ENCODE measurements at places on chromosomes 13 and 19. TPM values are rescaled to one million over a fixed set of nuclear protein-coding genes. Genes with fewer than 3 reads are reported as not detected.
A peak's percentile ranks its signal among the peaks of the same experiment; 100 is the strongest.

- peaks cover 12% of the 10 kb centered on the region for H3K4me1 ChIP-seq
- no peak for DNase-seq
- H3K4me3 ChIP-seq: no peak overlapping the region
- H3K27me3 ChIP-seq: peaks cover 8% of the 10 kb centered on the region
These were observed 84.0 kb upstream of the TDRD3 start for GRCh38 chr13:60312851-60313505.

DNA sequence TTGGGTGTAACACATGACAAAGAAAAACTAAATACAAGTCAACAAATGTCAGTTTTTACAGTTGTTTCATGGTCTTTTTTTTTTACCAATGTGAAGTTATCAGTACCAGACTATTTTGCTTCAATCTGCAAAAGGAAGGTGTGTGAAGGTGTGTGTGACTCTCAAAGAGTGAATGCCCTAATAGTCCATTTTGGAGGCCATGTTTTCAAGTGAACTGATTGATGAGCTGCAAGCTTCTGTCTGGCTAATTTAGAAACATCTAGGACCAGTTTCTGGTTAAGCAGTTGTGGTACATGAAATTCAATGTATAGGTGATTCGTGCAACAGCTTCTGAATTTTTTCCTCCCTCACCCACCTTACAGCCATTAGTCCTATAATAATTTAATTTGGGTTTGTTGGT lies 16.1 kb downstream of the KLF5 start:
- H3K27ac ChIP-seq: no peak overlapping the region
- no peak for DNase-seq
- peaks cover 2% of the 10 kb centered on the region for H3K36me3 ChIP-seq

DNA sequence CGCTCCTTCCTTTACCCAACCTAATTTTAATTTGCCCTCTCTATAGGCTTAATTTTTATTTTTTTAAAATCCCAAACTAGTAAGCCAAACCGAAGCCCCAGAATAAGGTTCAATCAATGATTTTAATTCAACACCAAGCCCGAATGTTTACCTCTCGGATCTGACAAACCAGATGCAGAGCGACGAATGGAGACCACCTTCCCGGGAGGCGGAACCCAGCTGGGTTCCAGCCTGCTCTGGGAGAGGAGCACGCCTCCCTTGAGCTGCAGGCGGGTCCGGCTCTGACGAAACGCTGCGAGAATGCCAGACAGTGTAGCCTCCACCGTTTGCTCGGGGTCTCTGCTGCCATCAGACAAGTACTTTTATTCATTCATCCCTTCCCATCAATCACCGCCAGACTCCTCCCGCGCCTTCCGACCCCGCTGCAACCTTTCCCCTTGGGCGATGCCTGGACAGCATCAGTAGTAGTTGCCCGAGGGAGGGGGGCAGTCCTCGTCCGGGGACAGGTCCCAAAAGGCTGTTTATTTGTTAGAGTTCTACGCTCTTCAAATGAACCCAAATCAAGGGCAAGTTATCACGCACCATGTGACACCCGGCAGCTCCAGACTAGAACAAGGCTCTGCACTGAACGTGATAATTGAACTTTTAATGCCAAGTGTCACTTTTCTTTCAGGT lies 752 bp upstream of the EDNRB start:
- no peak for DNase-seq
- H3K4me3 ChIP-seq: no peak overlapping the region
- H3K4me1 ChIP-seq: peaks cover 8% of the 10 kb centered on the region

DNA sequence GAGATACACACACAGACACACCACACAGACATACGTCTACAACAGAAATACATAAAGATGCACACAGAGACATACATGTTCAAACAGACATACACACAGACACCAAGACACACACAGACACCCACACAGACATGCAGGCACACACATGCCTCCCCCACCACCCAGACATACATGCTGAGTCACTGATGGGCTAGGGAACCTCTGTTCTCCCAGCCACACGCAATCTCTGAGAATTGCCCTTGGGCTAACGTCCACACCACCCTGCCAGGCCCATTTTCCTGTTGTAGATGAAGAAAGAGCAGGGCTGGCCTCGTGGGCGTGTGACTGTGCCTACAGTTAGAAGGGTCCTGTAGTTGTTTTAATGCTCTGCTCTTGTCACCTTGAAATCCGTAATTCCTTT lies 261.9 kb downstream of the KCNRG start:
- no peaks in the 10 kb centered on the region for H3K36me3 ChIP-seq
- H3K4me1 ChIP-seq: no peaks in the 10 kb centered on the region
- H3K27ac ChIP-seq: no peak overlapping the region
- H3K4me3 ChIP-seq: no peak overlapping the region
- DNase-seq: no peak

DNA sequence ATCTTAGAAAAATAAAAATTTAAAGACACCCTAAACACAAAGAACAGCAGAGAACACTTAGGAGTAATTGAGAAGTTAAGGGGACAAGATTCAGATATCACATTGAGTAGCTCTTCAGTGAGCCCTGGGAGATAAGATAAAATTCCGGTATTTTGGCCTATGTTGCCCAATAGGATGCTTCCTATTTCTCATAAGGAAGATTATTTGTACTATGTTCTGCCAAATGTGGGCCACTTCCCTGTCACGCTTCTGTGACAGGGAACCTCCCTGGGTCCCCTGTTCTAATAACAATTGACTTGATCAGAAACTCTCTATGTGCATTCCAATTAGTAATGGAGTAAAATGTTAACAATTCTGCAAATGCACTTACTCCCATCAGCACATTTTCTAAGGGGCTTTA lies 310.7 kb downstream of the MYO16 start:
- H3K4me3 ChIP-seq: no peak overlapping the region
- DNase-seq: no peak
- no peak overlapping the region for H3K27ac ChIP-seq
- H3K27me3 ChIP-seq: peaks cover 9% of the 10 kb centered on the region
- H3K4me1 ChIP-seq: no peaks in the 10 kb centered on the region

DNA sequence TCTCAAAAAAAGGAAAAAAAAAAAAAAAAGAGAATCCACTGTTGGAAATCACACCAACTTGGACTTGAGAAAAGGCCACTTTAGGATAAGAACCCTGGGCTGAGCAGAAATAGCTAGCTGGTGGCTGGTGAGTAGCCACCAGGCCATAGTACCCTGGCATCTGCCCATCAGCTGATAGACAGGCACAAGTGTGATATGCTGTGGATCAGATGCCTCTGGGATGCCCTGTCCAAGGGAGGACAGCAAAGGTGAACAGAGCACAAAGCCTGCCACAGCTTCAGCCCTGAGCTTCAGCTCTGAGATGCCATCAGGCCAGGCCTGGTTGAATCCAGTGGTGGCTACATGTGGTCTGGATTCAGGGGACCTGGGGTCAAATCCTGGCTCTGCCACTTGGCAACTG lies 8.7 kb downstream of the SIRT2 start:
- no peak overlapping the region for H3K27ac ChIP-seq
- peaks cover 8% of the 10 kb centered on the region for H3K36me3 ChIP-seq
- no peaks in the 10 kb centered on the region for H3K27me3 ChIP-seq
- no peaks in the 10 kb centered on the region for H3K4me1 ChIP-seq
- no peak overlapping the region for H3K4me3 ChIP-seq

DNA sequence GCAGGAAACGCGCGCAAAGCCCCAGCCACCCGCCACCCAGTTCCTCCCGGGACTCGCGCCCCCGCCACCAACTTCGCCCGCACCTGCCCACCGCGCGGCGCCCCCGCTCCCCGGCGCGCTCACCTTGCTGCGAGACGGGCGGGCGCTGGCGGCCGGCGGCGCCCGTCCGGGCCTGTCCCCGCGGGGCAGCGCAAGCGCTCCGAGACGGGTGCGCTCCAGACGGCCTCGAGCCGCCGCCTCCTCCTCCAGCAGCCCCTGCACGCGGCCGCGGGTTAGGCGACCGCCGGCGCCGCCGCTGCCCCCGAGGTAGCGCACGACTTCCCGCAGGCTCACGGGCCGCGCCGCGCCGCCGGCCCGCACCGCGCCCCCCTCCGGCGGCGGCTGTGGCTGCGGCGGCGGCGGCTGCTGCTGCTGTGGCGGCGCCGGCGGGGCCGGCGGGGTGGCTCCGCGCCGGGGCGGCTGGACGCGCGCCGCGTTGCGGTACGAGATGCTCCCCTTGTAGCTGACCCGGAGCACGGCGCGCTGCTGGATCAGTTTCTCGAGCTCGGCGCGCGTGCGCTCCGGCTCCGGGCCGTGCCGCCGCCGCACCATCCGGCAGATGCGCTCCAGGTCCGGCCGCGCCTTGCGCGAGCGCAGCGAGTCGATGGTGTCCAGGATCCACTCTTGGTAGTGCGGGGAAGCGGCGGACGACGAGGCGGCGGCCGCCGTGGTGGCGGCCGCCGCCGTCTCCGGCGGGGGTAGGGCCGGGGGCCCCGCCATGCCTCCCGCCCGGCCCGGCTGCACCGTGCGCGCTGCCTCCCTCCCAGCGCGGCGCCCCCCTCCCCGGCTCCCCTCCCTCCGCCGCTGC lies 666 bp downstream of the SAMD1 start:
- peak; percentile 20 for DNase-seq
- H3K4me1 ChIP-seq: peaks cover 16% of the 10 kb centered on the region
- no peaks in the 10 kb centered on the region for H3K27me3 ChIP-seq
- peak overlapping the region; percentile 87 for H3K27ac ChIP-seq
- peaks cover 35% of the 10 kb centered on the region for H3K36me3 ChIP-seq

- no peaks in the 10 kb centered on the region for H3K36me3 ChIP-seq
- no peak for DNase-seq
- H3K4me1 ChIP-seq: no peaks in the 10 kb centered on the region
- H3K4me3 ChIP-seq: no peak overlapping the region
- H3K27ac ChIP-seq: no peak overlapping the region
These were observed 192.8 kb downstream of the TM9SF2 start for GRCh38 chr13:99693852-99694611.

DNA sequence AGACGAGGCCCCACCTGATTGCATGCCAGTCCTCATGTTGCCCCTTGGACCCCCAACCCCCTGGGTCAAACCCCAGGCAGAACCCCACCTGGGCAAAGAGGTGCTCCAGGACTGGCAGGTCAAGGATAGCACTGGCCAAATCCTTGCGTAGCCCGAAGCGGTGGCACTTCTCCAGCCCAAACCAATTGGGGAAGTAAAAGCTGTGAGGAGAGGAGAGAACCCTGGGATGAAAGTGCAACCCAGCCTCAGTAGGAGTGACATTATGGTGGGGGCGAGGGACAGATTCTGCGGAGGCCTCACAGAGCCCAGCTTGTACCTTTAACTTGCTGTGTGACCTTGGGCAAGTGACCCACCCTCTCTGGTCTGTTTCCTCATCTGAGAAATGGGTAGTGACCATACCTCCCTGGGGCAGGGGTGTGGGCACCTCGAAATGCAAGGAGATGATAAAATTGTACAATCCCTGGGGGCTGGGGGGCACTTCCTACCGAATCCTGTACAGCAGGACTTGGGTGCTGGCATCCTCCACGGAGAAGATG lies 4.4 kb downstream of the JAK3 start:
- peaks cover 41% of the 10 kb centered on the region for H3K4me1 ChIP-seq
- H3K27me3 ChIP-seq: no peaks in the 10 kb centered on the region
- peak overlapping the region; percentile 59 for H3K4me3 ChIP-seq
- DNase-seq: no peak
- H3K27ac ChIP-seq: peak overlapping the region; percentile 75
- H3K36me3 ChIP-seq: peaks cover 43% of the 10 kb centered on the region

- no peaks in the 10 kb centered on the region for H3K4me1 ChIP-seq
- H3K27ac ChIP-seq: no peak within 1 kb of the TSS
- no peak for DNase-seq
- no peak within 1 kb of the TSS for H3K4me3 ChIP-seq
- no peaks in the 10 kb centered on the region for H3K36me3 ChIP-seq
- peaks cover 4% of the 10 kb centered on the region for H3K27me3 ChIP-seq
These were observed at the start of gene OR1I1 for GRCh38 chr19:15081911-15082310. Gene OR1I1, plus strand, starts transcription at chr19:15082211. Its CDS starts 4,855 bp downstream, at chr19:15087066.

DNA sequence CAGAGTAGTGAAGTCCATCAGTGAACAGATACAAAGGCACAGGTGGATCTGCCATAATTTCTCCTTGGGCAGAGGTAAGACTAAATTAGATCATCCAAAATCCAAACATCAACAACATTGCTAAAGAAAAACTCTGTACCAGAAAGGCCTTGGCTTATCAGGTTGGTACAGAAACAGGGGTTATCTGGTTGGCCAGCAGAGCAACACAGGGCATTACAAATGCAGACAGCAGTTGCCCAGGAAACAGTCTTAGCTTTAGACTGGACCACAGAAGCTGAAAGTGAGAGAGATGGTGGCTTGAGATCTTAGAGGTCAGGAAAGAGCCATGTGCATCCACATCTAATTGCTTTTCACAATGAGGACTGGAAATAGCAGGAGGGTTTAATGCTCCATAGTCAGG lies 26.6 kb upstream of the DGKH start:
- DNase-seq: no peak
- no peak overlapping the region for H3K4me3 ChIP-seq
- peaks cover 6% of the 10 kb centered on the region for H3K27me3 ChIP-seq

DNA sequence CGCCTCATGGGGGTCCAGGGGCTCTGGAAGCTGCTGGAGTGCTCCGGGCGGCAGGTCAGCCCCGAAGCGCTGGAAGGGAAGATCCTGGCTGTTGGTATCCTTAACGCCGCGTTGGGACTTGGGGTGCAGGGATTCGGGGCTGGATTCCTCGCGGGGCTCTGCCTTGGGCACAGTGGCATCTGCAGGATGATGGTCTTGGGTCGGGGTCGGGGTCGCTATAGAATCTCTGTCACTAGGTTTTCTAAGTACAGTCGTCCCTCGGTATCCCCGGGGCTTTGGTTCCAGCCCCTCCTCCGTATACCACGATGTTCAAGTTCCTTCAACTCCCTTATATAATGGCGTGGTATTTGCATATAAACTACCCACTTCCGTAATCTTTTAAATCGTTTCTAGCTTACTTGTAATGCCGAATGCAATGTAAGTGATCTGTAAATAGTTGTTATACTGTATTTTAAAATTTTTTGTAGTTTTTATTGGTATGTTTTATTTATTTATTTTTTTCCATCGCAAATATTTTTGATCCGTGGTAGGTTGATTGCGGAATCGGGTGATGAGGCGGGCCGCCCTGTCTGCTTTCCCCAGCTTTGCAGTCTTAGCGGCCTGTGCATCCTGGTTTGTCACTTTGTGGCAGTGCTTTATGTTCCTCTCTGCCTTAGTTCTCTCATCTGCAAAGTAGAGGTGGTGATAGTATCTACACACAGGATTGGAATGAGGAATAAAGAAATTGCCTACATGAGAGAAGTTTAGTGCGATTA lies 606 bp downstream of the ERCC5 start:
- H3K36me3 ChIP-seq: peaks cover 9% of the 10 kb centered on the region
- H3K27me3 ChIP-seq: no peaks in the 10 kb centered on the region
- peaks cover 51% of the 10 kb centered on the region for H3K4me1 ChIP-seq
- DNase-seq: peak; percentile 31

GRCh38 chr13:96785986-96786385 lies 208.3 kb downstream of the OXGR1 start:
- no peak for DNase-seq
- H3K36me3 ChIP-seq: no peaks in the 10 kb centered on the region
- no peaks in the 10 kb centered on the region for H3K27me3 ChIP-seq
- no peak overlapping the region for H3K4me3 ChIP-seq
- H3K27ac ChIP-seq: no peak overlapping the region

- H3K27ac ChIP-seq: no peak overlapping the region
- H3K4me1 ChIP-seq: no peaks in the 10 kb centered on the region
- no peaks in the 10 kb centered on the region for H3K36me3 ChIP-seq
- peaks cover 13% of the 10 kb centered on the region for H3K27me3 ChIP-seq
- DNase-seq: no peak
These were observed 17.3 kb downstream of the SHANK1 start for GRCh38 chr19:50702158-50702870.

Gene SLC17A7
- 0.16 TPM for total RNA-seq

Gene FARSA
- 220 TPM for total RNA-seq

Gene DHDH
- total RNA-seq: not detected

Gene SHD
- not detected for total RNA-seq

Gene INAFM1
- total RNA-seq: 10.2 TPM

Gene SPRED3
- total RNA-seq: 2.6 TPM

Gene CYP4F11
- not detected for total RNA-seq

Gene NPAS1
- 0.39 TPM for total RNA-seq
